ENCODE measurements at places on chromosomes 4 and X.
A peak's percentile ranks its signal among the peaks of the same experiment; 100 is the strongest.

- no peak for DNase-seq
Measured at GRCh38 chr4:31234494-31234893, 514.3 kb downstream of the PCDH7 start.

DNA sequence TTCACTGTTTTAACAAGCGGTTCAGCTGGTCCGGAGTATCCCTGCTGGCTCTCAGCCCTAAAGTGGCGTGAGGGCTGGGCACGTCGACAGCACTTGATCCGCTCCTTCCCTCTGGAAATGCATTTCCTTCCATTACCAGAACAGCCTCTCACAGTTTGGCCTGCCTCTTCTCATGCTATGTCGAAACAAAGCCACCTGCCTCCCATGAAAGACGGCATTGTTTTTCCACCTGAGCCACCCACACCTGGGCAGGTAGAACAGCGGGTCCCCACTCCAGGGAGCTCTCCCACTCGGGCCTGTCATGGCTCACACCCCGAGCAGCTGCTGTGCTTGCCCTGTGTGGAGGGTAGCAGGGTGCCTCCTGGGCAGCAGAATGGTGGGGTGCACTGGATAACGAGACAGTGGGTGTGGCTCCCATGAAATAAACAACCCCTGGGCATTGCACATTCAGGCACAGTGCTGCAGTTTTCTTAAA is 86.2 kb downstream of the FHDC1 start:
- DNase-seq: no peak

GRCh38 chr4:54082168-54082567 is 17.8 kb upstream of the CHIC2 start:
- DNase-seq: no peak

- no peak for DNase-seq
Measured at GRCh38 chr4:146900295-146900694, 45.4 kb downstream of the TTC29 start.

DNA sequence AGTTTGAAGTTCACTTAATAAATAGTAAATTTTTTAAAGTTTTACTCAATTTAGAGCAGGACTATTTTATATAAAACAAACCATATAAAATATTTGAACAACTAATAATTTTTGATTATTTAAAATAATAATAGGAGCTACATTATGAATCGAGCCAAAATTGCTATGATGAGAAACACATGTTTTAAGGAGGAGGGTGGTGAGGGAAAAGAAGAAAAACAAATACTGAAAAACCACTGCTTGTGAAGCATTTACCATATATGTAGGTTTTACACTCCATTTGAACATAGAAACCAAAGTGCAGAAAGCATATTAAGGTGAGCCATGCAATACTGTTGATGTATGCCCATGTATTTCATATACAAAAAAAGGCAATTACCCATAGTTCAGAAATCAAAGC is 448.9 kb downstream of the FSTL5 start:
- no peak for DNase-seq

DNA sequence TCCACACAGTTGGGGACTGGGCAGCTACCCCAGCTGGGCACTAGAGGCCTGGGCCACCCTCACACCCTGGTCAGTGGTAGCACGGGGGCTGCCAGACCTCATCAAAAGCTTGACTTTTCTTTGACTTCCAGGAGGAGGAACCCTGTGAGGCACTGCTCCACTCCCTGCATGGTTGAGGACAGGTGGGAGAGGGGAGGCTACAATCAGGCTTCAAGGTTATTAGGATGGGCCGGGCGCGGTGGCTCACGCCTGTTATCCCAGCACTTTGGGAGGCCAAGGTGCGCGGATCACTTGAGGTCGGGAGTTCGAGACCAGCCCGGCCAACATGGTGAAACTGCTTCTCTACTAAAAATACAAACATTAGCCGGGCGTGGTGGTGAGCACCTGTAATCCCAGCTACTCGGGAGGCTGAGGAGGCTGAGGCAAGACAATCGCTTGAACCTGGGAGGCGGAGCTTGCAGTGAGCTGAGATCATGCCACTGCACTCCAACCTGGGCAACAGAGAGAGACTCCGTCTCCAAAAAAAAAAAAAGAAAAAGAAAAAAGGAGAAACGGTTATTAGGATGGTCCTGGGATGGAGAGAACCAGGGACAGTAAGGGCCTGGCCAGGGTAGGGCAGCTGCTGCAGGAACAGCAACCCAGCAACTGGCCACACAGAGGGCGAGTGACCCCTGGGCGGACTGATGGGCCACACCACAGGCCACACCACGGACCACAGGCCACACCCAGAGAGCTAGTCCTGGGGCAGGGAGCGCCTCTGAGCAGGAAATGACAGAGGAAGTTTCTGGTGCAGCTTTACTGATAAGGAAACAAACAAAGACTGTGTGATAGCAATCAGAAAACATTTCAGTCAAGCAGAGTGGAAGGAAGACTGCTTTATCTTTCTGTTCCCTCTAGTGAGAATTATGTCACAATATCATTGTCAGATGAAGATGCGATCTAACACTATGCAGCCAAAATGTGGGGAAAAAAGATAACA is 20.5 kb upstream of the OPN1LW start:
- no peak for DNase-seq

GRCh38 chr4:19178835-19179234 is 1072.9 kb upstream of the SLIT2 start:
- no peak for DNase-seq

DNA sequence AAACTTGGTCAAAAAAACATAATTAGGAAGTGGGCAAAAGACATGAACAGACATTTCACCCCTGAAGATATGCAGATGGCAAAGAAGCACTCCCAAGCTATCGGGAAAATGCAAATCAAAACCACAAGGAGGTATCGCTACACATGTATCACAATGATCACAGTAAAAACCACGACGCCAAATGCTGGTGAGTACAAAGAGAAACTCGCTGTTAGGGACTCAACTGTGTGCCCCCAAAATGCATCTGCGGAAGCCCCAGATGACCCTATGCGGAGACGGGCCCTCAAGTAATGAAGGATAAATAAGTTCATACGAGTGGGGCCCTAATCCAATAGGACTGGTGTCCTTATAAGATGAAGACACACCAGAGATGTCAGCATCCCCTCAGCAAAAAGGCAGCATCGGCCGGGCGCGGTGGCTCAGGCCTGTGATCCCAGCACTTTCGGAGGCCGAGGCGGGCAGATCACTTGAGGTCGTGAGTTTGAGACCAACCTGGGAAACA is 10.2 kb downstream of the GAK start:
- DNase-seq: no peak

GRCh38 chr4:38323141-38323641 is 340.8 kb upstream of the KLF3 start:
- no peak for DNase-seq

- DNase-seq: no peak
Measured at GRCh38 chr4:67680581-67681222, 20.3 kb downstream of the UBA6 start.

DNA sequence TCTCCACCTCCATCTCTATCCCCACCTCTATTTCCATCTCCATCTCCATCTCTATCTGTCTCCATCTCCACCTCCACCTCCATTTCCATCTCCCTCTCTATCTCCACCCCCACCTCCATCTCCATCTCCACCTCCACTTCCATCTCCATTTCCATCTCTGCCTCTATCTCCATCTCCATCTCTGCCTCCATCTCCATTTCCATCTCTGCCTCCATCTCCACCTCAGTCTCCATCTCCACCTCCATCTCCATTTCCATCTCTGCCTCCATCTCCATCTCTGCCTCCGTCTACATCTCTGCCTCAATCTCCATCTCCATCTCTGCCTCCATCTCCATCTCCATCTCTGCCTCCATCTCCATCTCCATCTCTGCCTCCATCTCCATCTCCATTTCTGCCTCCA is 40.8 kb upstream of the CHRNA9 start:
- DNase-seq: no peak

GRCh38 chrX:144219035-144219434 is 335.2 kb downstream of the UBE2NL start:
- DNase-seq: no peak

- DNase-seq: no peak
Measured at GRCh38 chrX:68354879-68355628, 78.2 kb downstream of the OPHN1 start.

GRCh38 chr4:168486912-168487281 is 6.6 kb upstream of the DDX60L start:
- DNase-seq: no peak

DNA sequence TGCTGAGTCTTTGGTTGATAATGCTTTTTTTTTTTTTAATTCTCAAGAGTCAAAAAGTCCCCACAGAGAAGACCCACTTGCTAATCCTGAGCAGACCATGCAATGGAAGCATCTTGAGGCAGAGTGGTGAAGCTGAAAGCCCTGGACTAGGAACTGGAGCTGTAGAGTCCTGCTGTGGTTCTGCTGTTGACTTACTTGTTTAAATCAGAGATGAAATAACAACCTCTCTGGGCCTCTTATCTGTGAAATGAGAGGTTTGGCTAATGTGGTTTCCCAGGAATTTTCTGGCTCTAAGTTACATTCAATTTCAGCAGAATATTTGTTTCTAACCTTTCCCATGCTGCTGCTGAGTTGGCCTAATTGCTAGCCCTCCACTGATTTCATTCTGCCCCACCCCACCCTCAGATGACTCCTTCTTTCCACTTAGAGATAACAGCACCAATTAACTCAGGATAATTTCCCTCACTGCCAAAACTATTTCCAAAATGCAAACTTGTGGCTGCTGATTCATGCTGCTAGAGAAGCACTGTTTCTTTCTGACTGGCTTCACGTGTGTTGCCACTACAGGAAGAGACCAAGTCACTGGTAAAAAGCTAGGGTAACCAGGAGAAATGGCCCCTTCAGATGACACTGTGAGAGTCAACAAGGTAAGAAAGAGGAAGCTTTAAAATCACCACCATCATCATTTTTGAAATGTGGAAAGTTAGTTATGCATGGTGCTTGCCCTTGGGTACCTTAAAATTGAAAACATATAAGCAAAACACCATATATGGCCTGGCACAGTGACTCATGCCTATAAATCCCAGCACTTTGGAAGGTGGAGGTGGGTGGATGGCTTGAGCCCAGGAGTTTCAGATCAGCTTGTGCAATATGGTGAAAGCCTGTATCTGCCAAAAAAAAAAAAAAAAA is 326.4 kb downstream of the DCHS2 start:
- no peak for DNase-seq

DNA sequence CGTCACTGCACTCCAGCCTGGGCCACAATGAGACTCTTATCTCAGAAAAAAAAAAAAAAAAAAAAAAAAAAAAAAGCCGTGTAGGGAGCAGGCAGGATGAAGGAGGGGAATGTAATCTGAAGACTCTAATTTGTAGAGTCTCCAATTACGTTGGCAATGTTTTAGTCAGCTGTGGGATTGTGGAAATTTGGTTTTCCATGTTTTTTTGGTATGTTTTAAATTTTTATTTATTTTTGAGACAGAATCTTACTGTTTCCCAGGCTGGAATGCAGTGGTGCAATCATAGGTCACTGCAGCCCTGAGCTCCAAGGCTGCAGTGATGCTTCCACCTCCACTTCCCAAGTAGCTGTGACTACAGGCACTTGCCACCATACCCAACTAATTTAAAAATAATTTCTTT is 56.5 kb downstream of the NSD2 start:
- no peak for DNase-seq

- no peak for DNase-seq
Measured at GRCh38 chr4:48604527-48604926, 114.5 kb downstream of the ZAR1 start.

- peak; percentile 51 for DNase-seq
Measured at GRCh38 chrX:48025561-48025960, 18.8 kb downstream of the SPACA5 start.
